ENCODE measurements at places on chromosomes 7 and 10. TPM values are rescaled to one million over a fixed set of nuclear protein-coding genes. Genes with fewer than 3 reads are reported as not detected.

GRCh38 chr10:28812384-28813372, 135.4 kb downstream of the BAMBI start:
- DNase-seq: no peak

- DNase-seq: peak; percentile 20
Measured at GRCh38 chr7:30247541-30248401, 36.6 kb upstream of the ZNRF2 start.

DNA sequence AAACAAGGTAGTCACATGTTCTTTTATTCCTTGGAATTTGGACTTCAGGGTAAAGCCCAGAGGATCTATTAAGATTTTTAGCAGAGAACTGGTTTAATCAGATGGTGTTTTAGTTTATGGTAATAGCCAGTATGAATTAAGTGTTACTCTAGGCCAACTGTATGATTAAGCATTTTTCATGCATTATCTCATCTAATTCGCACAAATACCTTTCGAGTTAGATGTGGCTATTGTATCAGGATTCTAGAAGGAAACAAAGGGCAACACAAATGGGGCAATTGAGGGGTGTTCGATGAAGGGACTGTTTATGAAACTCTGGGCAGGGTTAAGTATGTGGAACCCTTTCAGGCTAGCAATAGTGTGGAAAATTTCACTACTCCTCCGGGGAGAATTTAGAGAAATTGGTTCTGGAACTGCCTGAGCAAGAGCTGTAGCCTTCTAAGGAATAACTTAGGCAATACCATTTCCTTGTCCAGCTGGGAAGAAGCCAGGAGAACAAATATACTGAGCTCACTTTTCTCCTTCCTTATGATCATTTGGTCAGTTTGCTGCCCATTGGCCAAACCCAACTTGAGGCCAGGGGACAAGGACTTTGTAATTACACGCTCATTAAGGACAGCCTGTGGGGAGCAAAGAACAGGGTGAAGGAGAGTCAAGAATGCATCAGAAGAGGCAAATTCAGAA, 319.0 kb upstream of the FZD1 start:
- DNase-seq: peak; percentile 28

DNA sequence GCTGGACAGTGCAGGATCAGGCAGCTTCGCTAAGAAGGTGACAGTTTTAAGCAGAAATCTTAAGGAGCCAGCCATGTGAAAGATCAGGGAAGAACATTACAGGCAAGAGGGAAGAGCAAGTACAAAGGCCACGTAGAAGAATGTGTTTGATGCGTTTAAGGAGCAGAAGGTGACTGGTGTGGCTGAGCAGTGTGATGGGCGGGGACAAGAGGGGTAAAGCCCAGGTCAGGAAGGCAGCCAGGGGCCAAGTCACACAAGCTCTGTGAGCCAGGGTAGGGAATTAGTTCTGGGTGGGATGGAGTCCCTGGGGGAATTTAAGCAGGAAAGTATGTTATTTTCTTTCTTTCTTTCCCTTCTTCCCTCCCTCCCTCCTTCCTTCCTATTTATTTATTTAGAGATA, 166.9 kb downstream of the SH3PXD2A start:
- no peak for DNase-seq

DNA sequence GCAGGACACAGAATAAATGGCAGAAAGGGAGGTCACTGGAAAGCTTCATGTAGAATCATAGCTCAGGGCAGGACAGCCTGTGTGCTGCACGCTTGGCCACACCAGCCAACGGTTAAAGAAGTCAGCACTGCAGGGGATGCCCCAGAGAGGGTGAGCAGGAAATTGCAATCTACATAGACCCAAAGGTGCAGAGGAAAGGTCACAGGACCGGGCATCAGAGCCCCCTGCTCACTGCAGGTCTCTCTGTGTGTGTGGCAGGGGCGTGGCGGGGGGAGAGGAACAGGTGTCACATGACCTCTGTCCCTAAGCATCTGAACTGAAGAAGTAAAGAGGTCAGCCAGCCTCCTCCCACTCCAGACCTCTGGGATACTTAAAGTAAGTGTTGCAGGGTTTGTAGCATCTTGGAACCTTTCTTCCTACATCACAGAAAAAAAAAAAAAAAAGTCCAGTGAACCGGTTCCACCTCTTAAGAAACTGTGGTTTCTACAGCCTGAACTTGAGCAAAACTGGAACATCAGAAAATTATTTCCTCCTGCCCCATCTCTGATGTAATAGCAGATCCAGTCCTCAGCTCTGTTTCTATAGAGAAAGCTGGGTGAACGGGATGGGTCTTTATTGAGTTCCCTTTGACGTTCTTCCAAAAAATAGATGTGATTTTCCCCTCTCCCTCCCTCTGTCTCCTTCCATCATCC, 64.3 kb downstream of the RGS10 start:
- DNase-seq: no peak

DNA sequence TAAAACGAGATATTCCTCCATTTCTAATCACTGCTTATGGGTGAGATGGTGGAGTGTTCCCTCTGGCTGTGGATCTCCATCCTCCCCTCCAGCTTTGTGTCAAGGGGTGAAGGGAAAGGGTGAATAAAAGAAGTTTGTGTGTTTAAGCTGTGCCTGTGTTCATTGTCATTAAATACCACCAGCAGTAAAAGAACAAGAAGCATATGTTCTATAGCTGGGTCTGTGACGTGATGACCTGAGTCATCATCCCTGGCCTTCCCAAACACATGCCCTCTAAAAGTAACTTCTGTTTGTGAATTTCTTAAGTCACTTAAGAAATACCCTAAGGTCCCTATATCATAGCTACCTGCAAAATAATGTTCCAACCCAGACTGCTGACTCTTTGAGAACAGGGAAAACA, 104.9 kb downstream of the PPP1R17 start:
- DNase-seq: peak; percentile 6

DNA sequence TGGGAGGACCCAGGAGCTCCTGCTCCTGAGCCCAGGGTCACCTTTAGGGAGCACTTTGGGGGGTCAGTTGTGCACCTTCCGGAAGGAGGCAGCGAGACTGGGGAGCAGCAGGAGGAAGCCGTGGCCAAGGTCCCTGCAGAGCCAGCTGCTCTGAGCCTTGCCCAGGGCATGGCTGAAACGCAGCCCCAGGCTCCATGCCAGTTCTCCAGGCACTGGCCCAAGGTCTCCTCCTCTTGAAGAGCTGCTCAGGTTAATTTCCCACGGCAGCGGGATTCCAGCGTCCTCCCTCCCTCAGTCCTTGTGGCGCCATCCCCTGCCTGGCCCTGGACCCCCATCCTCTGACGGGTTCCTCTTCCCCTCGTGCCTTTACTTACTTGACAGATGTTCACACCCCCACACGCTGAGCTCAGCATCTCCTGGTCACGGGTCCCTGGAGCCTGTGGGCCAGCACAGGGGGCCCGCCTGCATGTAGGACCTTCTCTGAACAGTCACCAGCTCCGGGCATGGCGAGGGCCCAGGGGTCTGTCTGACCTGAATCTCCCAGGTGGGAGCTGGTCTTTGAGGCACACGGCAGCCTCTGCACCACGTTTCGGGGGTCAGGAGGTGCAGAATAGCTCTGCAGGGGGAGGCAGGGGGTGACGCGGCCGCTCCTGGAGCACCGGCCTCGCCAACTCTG, 16.7 kb upstream of the CFAP46 start:
- no peak for DNase-seq

- peak; percentile 27 for DNase-seq
Measured at GRCh38 chr10:113666682-113667252, 2.9 kb upstream of the NRAP start.

GRCh38 chr10:67923551-67923950, 39.1 kb downstream of the SIRT1 start:
- DNase-seq: peak; percentile 32

- no peak for DNase-seq
Measured at GRCh38 chr10:112333452-112333851, 40.5 kb upstream of the ACSL5 start.

DNA sequence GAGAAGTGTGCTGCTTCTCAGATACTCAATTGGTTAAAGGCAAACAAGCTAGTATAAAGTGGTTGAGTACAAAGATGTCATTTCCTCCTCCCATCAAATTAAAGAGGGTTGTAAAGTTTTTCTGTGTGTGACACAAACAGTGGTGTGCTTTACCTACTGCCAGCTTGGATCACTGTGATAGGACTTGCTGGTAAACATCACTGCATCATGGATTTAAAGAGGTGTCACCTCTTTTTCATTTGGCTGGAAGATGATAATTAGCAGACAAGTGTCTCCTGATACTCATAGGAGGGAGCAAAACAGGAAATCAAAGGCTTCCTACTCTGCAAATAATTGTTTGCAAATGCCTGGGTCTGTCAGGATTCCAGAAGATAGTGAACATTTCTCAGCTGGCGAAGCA, 200.5 kb downstream of the MDFIC start:
- no peak for DNase-seq

- no peak for DNase-seq
Measured at GRCh38 chr7:74586258-74587175, 71.0 kb upstream of the GTF2I start.

DNA sequence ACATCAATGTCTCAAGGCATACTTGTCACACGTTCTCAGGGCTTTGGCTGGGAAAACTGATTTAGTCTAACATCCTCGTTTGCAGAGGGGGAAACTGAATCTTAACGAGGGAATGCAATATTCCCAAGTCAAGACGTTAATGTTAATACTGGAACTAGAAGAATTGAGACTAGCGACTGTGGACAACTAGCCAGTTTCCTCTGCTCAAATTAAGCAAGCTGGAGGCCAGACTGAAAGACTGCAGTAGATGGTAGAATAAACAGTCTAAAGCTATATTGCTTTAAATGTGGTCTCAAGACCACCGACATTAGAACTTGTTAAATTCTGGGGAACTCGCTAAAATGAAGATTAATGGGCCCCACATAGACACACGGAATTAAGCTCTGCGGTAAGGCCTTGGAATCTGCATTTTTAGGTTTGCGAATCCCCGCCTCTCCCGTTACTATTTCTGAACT, 639 bp upstream of the TFAM start:
- no peak for DNase-seq

DNA sequence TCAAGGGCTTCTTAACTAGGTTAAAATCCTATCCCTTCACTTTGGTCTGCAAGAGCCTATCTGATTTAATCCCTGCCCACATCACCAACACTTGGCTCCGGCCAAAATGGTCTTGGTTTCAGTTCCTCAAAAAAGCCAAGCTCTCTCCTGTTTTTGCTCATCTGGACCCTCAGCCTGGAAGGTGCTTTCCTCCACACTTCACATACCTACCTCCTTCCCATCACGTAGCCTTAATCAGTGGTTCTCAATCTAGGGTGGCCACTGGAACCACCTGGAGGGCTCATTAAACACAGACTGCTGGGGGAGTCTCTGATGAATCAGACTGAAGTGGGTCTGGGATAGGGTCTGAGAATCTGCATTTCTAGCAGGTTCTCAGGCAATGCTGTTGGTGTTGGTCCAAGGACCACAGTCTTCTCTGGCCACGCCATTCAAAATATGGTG, 227.0 kb upstream of the AOAH start:
- no peak for DNase-seq

- no peak for DNase-seq
Measured at GRCh38 chr7:149723795-149724495, 49.4 kb downstream of the ZNF467 start.

- no peak for DNase-seq
Measured at GRCh38 chr10:97738616-97739015, 1.7 kb downstream of the ZFYVE27 start.

- no peak for DNase-seq
Measured at GRCh38 chr7:105621617-105622016, 40.3 kb upstream of the EFCAB10 start.

GRCh38 chr7:467856-468545, 51.6 kb downstream of the PDGFA start:
- no peak for DNase-seq

DNA sequence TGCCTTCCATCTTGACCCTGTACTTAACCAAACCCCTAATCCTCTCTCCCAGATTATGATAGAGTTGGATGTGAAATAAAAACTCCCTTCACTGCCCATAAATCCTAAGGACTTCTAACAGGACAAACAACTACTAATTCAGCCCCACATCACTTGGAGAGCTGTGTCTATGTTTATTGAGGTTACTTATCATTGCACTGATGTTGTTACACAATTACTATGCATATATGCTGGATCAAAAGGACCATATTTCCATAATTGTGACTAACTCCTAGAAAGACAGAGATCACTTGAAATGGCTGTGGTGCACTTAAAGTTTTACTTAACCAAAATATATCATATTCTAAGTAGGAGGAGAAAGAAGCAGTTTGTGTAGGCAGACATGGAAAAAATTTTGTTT, 144.9 kb upstream of the AGK start:
- no peak for DNase-seq

DNA sequence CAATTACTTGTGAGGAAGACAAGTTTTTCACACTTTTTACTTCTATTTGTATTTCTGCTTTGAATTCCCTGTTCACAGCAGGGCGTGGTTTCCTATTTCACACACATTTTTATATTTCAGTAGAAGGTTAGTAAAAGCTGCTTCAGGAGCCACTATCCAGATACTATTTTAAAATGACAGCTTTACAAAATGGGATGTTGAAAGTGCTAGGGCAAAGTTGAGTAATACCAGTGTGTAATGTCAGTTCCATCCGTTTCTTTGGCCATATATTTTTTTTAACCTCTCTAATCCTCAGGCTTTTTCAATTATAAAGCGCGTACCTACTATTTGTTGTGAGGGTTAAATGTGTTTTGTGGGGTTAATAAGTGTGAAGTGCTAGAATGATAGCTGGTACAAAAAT, 276.6 kb downstream of the GPR158 start:
- DNase-seq: no peak

DNA sequence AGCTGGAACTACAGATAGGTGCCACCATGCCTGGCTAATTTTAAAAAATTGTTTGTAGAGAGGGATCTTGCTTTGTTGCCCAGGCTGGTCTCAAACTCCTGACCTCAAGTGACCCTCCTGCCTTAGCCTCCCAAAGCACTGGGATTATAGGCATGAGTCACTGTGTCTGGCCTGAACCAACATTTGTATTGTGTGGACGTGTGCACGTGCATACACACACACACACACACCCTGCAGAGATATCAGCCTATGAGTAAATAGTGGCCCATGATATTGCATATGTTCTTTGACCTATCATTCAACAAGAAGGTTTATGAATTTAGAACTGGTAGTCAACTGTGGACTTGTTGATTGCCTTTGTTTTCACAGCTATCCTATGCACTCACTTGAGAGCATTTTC, 161.6 kb downstream of the BAMBI start:
- DNase-seq: peak; percentile 27

GRCh38 chr10:29725133-29725720, 90.5 kb upstream of the SVIL start:
- no peak for DNase-seq

- DNase-seq: no peak
Measured at GRCh38 chr10:132066186-132066585, 440 bp downstream of the JAKMIP3 start.

The CTBP2 gene
- 51.1 TPM for total RNA-seq

The SPDYE16 gene
- not detected for total RNA-seq

The C10orf88 gene
- total RNA-seq: 16.9 TPM

The VWA2 gene
- not detected for total RNA-seq

The CDC14C gene
- 0.32 TPM for total RNA-seq

The TFR2 gene
- 1.3 TPM for total RNA-seq
